ENCODE measurements at places on chromosomes 6 and 20.
A peak's percentile ranks its signal among the peaks of the same experiment; 100 is the strongest.

DNA sequence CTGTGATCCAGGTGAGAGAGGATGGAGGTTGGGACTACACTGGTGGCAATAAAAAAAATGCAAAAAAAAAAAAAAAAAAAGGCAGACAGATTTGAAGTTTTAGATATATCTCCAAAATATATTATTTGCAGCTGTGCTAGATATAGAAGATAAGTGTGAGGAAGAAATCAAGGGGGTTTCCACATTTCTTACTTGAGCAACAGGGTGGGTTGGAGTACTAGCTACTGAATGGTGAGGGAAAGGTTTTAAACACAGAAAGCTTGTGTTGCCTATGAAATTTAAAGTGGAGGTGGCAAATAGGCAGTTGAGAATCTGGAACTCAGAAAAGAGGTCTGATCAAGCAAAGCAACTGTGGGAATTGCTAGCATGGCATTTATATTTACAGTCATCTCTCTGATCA, 59.9 kb upstream of the GNRH2 start:
- DNase-seq, result peak; percentile 15

GRCh38 chr6:26067367-26067766, 19.9 kb upstream of the HFE start:
- no peak for DNase-seq

- DNase-seq, result no peak
Measured at GRCh38 chr6:108518714-108519576, 41.8 kb upstream of the FOXO3 start.

GRCh38 chr6:131949909-131950766, 1.0 kb downstream of the CCN2 start:
- DNase-seq, result no peak

- DNase-seq, result peak; percentile 51
Measured at GRCh38 chr20:52974179-52974594, 2.0 kb downstream of the TSHZ2 start.
